ENCODE measurements at places on chromosomes 12 and 14.

DNA sequence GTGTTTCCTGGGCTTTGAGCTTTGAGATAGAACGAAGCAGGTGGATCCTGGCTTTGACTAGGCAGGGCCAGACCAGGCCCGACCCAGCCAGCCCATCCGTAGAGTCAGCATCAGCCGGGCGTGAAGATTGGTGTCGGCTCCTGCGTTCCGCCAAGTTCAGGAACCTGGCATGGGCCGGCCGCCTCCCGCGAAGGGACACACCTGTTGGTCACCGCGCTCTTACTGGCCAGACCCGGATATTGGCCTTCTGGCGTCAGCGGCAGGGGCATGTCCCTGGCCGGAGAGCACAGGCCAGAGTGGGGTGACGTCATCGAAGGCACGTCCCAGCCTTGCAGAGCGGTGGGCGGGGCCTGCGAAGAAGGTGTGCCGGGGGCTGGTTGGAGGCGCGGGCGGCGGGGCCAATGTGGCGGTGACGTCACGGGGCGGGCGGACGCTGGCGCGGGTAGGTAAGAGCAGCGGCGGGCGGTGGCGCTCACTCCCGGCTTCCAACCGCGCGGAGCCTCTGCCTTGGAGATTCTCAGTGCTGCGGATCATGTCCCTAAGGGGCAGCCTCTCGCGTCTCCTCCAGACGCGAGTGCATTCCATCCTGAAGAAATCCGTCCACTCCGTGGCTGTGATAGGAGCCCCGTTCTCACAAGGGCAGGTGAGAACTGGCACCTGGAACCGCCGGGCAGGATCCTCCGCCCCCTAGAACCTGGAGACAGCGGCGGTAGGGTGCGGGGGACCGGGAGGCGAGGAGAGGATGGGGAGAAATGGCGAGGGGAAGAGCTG lies at the start of gene ARG2:
TSS of gene ARG2 (plus strand) at position 475 of the 771 bp plus-strand sequence. CDS start at position 533, 58 bp downstream.
- DNase-seq, result peak; percentile 31

GRCh38 chr12:79690638-79691510 lies at the start of gene PAWR:
PAWR (minus strand) TSS chr12:79690964; CDS start chr12:79690244, 720 bp downstream.
- DNase-seq, result no peak

- no peak for DNase-seq
Measured at GRCh38 chr14:54052696-54053385, 96.2 kb upstream of the BMP4 start.

GRCh38 chr12:26636710-26637328 lies 196.2 kb downstream of the ITPR2 start:
- DNase-seq, result no peak

DNA sequence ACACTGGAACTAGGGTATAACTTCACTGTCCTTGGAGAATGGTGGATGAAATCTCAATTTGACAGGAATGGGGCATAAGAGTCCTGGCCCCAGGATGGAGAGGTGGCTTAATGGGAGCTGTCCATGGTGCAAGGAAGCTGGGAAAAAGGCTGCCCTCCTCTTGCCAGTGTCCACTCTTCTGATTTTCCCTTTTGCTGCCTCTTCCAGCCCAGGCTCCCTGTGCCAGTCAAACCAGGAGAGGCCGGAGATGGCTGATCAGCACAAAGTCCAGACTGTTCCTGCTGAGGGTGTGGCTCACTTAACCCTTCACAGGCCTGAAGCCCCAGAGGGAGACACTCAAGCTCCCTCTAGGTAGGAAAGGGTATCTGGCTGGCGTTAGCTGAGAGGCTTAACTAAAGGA lies at the start of gene MYO1A:
TSS of gene MYO1A (minus strand) at position 240 of the 400 bp plus-strand sequence. CDS start 1,806 bp downstream, outside the sequence.
- no peak for DNase-seq

DNA sequence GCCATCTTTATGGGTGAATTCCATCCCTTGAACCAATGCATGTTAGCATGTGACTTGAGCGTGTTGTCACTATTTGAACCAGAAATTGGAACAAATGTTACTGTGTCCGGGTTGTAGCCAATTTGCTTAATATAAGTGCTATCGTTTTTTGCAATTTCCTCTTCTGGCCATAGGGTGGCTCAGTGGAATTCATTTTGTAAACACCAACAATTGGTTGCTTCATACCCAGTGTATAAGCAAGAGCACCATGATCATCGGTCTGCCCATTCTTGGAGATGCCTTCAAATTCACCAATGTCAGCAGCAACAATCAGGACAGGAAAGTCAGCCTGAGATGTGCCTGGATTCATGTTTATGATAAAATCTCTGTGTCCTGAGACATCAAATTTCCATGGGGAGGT lies 5.0 kb upstream of the NEDD1 start:
- no peak for DNase-seq

DNA sequence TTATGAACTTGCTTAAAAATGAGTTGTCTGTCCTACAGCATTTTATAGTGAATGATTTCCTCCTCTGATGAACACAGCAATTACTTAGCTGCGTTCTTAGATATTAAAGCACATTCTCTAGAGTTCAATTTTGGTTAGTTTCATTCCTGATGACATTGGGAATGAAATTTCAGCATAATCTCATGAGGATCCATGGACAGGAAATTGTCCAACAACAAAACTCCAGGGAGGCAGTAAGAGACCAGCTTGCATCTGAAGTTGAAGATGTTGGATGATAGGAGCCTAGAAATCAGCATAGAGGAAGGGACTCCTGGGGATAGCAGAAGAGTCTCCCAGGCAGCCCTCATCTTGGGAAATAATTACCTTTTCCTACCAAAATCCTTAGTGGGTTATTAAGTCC lies 128.7 kb upstream of the RAP1B start:
- DNase-seq, result no peak

GRCh38 chr12:3195337-3195736 lies 118.2 kb downstream of the TSPAN9 start:
- no peak for DNase-seq

DNA sequence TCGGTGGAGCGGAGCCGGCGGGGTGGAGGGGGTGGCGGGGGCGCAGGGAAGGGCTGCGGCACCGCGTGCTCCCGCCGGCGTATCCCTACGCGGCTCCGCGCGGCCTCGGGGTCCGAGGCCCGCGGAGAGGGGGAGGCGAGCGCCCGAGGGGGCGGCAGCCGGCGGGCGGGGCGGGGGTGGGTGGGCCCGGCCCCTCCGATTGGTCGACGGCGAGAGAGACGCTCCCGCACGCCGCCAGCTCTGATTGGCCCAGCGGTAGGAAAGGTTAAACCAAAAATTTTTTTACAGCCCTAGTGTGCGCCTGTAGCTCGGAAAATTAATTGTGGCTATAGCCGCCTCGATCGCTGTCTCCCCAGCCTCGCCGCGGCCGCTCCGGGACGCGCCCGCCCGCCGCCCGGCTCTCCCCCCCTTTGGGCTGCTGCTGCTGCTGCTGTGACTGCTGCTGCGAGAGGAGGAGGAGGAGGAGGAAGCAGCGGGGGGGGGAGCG lies at the start of gene FOXG1:
TSS of gene FOXG1 (plus strand) at position 319 of the 487 bp plus-strand sequence. CDS start 493 bp downstream, outside the sequence.
- no peak for DNase-seq

GRCh38 chr12:114395755-114396152 lies 10.2 kb downstream of the TBX5 start:
- DNase-seq, result no peak

DNA sequence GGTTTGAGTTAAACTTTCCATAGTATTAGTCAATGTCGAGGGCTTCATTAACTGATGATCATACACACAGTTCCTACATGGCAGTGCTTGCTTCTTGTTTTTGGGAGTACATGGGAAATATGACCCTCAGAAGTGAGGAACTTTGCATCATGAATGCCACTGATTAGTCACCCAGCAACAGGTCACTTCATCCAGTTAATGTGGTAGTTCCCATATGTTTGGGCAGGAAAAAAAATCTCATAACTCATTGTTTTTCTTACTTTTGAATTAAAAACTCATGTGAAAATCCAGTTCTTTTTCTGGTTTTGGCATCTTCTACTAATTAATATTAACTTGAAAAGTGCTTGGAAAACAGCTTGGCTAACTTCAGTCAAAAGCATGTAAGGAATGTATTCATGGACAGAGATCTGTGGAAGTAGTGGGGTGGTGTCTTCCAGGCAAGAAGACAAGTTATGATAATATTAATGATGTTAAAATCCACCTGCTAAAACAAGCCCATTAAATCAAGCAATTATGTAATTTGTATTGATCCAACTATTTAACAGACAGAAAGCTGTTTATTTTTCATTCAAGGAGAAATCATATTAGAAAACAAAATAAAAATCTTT lies 309.1 kb upstream of the NAV3 start:
- no peak for DNase-seq

DNA sequence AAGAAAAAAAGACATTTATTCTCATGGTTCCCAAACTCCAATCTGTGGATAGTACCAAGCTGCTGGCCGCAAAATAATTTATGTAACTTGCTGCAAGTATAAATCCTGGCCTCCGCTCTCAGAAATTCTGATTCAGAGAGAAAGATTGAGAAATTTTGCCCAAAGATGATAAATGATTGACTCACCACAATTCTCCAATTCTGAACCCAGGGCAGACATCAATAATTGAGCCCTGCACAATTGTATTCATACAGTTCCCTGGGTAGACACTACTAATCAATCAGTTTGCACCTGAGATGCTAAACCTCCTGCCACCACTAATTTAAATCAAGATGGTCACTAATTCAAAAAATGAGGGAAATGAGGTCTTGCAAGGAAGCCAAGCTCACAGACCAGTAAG lies 38.2 kb downstream of the TRPV4 start:
- DNase-seq, result no peak

DNA sequence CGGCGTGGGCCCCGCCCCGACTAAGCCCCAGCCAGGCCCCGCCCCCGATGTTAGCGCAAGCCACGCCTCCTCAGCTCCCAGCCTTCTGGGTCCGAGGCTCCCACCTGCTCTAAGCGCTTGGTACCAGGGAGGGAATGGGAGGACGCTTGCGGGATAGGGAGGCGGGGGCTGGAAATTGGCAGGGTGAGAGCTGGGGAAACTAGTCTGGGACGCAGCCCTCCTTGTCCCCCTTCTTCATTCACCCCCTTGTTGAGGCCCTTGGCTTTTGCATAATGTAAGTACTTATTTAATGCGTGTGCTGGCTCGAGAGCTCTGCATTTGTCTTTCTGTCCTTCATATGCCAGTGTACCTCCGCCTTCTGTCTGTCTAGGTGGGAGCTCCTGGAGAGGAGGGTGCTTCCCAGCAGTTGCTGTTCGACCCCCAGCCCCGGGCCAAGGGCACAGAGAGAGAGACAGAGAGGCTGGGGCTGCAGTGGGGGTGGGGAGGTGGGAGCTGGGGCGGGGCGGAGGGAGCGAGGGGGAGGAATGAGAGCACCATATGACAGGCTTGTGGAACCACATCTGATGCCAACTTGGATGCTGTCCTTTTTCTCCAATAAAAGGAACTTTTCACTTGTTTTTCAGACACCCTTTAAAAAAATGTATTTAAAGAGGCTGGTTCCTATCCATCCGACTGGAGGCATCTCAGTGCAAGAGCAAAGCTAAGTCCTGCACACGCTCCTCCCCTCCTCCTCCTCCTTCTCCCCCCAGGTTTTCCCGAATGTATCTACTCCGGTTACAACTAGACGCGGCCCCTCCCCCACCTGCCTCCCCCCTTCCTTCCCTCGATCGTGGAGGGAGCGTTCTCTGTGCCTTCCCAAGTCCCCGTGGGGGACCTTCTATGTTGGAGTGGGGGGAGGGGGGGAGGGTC lies 25.6 kb upstream of the MAP1LC3B2 start:
- no peak for DNase-seq

- no peak for DNase-seq
Measured at GRCh38 chr12:69821032-69821455, 4.0 kb upstream of the MYRFL start.

GRCh38 chr14:29740491-29740890 lies 187.2 kb downstream of the PRKD1 start:
- DNase-seq, result no peak

DNA sequence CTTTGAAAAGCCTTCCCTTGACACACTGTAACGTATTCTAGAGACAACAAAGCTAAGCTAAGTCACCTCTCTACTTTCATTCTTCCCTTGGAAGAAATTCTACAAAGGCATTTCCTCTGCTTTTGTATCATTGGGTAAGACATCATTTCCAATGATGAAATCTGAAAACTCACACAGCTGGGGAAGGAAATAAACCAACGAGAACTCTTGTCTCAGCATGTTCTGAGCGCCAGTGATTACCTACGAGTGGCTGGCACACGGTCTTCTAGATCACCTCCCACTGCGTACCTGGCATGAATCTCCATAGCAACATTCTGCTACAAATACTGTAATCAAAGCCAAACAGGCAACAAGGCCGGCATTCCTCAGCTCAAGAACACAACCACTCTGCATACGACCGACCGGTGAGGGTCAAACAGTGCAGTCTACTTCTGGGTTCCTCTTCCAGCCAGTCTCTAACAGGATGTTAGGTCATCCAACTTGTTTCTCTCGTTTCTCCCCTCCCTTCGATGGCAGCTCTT lies 7.6 kb downstream of the VPS37B start:
- no peak for DNase-seq
